CD14-positive monocyte (primary cell): ENCODE measurements at places on chromosomes 13 and 19. TPM values are rescaled to one million over a fixed set of nuclear protein-coding genes. Genes with fewer than 3 reads are reported as not detected.

GRCh38 chr13:32426191-32426989 is 1.5 kb downstream of the N4BP2L1 start:
- peaks cover 44% of the 10 kb centered on the region for H3K4me1 ChIP-seq
- H3K4me3 ChIP-seq: peak overlapping the region; percentile 70
- no peaks in the 10 kb centered on the region for H3K36me3 ChIP-seq
- peak overlapping the region; percentile 96 for H3K27ac ChIP-seq
- DNase-seq: peak; percentile 79

Gene IQCN
- polyA plus RNA-seq: 5.4 and 6.9 TPM in 2 replicates

GRCh38 chr13:23707674-23708073 is 137.5 kb downstream of the TNFRSF19 start:
- DNase-seq: no peak
- no peak overlapping the region for H3K27ac ChIP-seq

DNA sequence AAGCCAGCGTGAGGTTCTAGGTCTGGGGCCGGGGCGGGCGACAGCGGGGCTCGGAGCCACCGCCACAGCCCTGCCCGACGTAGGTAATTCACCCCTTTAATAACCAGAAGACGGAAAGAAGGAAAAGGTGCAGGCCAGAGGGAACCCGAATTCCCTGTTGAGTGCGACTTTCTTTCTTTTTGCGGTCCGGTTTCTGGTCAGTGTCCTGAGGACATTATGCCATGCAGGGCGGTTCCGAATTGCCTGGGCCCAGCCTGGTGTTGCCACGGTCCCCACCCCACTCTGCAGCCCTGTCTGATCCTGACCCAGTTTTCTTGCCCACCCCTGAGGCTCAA is 18.4 kb upstream of the TFDP1 start:
- no peak for DNase-seq
- H3K36me3 ChIP-seq: no peaks in the 10 kb centered on the region
- H3K27ac ChIP-seq: no peak overlapping the region
- no peak overlapping the region for H3K4me3 ChIP-seq
- no peaks in the 10 kb centered on the region for H3K4me1 ChIP-seq
- no peaks in the 10 kb centered on the region for H3K27me3 ChIP-seq

- no peak overlapping the region for H3K27ac ChIP-seq
- H3K36me3 ChIP-seq: no peaks in the 10 kb centered on the region
- H3K4me1 ChIP-seq: no peaks in the 10 kb centered on the region
- H3K4me3 ChIP-seq: no peak overlapping the region
- H3K27me3 ChIP-seq: no peaks in the 10 kb centered on the region
Measured at GRCh38 chr13:33274264-33274663, 11.3 kb downstream of the STARD13 start.

GRCh38 chr13:114155926-114156883 is 22.9 kb upstream of the CFAP97D2 start:
- H3K27me3 ChIP-seq: no peaks in the 10 kb centered on the region
- no peak overlapping the region for H3K27ac ChIP-seq
- H3K4me3 ChIP-seq: no peak overlapping the region
- no peaks in the 10 kb centered on the region for H3K36me3 ChIP-seq
- DNase-seq: no peak

GRCh38 chr13:57352114-57352513 is 185.1 kb downstream of the PRR20E start:
- no peak overlapping the region for H3K27ac ChIP-seq
- no peaks in the 10 kb centered on the region for H3K27me3 ChIP-seq
- no peaks in the 10 kb centered on the region for H3K36me3 ChIP-seq

Gene NRTN
- not detected for polyA plus RNA-seq

GRCh38 chr19:57302020-57302465 is 18.2 kb upstream of the ZNF543 start:
- H3K36me3 ChIP-seq: peaks cover 7% of the 10 kb centered on the region
- H3K27me3 ChIP-seq: no peaks in the 10 kb centered on the region
- no peaks in the 10 kb centered on the region for H3K4me1 ChIP-seq

Gene PABPC3
- 0.08 TPM for polyA plus RNA-seq

Gene IGSF23
- 0.23 TPM in 1 of 2 replicates, not detected in the other for polyA plus RNA-seq

Gene JSRP1
- not detected in 2 replicates for polyA plus RNA-seq

- no peak overlapping the region for H3K4me3 ChIP-seq
- H3K4me1 ChIP-seq: peaks cover 25% of the 10 kb centered on the region
- DNase-seq: no peak
- H3K27me3 ChIP-seq: no peaks in the 10 kb centered on the region
- no peak overlapping the region for H3K27ac ChIP-seq
Measured at GRCh38 chr13:45051315-45051714, 62.0 kb downstream of the GPALPP1 start.

DNA sequence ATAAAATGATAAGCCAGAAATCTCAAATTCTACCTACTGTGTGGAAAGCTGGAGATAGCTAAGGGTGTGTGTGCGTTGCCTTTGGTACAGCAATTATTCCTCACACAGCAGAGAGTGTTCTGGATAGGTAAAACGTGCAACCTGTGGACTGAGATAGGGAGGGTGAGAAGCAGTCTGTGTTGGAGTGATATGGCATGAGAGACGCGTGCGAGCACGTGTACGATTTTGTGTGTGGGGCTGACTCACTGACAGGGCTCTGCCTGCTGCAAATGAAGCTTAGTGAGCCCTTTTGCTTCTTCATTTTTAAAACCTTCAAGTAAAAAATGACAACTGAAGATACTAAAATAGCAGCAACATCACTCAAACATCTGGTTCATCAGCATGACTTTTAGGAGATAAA is 35.7 kb upstream of the SLC10A2 start:
- H3K4me3 ChIP-seq: no peak overlapping the region
- no peaks in the 10 kb centered on the region for H3K4me1 ChIP-seq
- no peak for DNase-seq
- no peak overlapping the region for H3K27ac ChIP-seq
- H3K36me3 ChIP-seq: no peaks in the 10 kb centered on the region
